ENCODE measurements at places on chromosomes 11 and 22. TPM values are rescaled to one million over a fixed set of nuclear protein-coding genes. Genes with fewer than 3 reads are reported as not detected.
A peak's percentile ranks its signal among the peaks of the same experiment; 100 is the strongest.

DNA sequence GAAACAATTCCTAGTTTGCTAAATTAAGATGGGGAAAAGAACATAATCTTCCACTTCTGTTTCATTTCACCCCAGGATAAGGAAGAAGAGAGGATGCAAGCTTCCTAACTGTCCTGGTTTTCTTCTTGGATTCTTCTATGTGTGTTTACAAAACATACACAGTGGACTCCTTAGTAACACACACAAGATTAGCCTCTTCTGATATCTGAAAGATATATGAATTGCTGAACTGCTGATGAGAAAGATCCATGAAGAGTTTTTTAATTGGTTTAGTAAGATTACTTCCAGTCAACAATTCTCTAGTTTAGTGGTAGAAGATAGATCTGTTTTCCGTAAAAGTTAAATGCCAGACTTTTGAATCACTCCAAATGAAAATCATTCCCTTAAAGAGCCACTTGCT lies 86.8 kb downstream of the WT1 start:
- no peak for DNase-seq

GRCh38 chr11:17807034-17807433 lies 72.5 kb downstream of the KCNC1 start:
- peak; percentile 97 for DNase-seq

SUSD2 gene
- total RNA-seq = not detected

GRCh38 chr11:92406472-92406871 lies 181.9 kb downstream of the FAT3 start:
- DNase-seq = no peak

- DNase-seq = no peak
Measured at GRCh38 chr11:130783323-130783722, 133.0 kb downstream of the SNX19 start.

GRCh38 chr22:49489821-49490220 lies 337.9 kb downstream of the BRD1 start:
- no peak for DNase-seq

- DNase-seq = no peak
Measured at GRCh38 chr11:93054881-93055280, 85.4 kb downstream of the MTNR1B start.

CASP12 gene
- not detected for total RNA-seq

GRCh38 chr11:1011320-1011698 lies 25.2 kb downstream of the MUC6 start:
- no peak for DNase-seq

DNA sequence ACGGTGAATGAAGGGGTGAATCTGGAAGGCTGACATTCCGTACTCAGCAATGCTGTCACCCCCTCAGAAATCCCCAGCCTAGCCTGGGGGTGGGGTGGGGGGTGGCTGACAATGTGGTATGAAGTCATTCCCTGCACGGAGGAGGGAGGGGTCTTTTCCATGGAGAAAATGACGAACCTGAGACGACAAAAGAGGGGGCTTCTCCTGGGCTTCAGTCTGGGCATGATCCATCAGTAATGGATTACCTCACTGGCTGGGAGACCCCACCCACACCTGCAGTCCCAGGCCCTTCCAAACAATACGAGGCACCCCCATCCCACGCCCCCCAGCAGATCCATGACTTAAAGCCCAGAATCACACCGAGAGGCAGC lies 1.0 kb downstream of the KIAA0930 start:
- DNase-seq = no peak

- peak; percentile 77 for DNase-seq
Measured at GRCh38 chr22:18114495-18114894, 3.9 kb downstream of the TUBA8 start.

H19 gene
- 19.9 TPM for total RNA-seq

DNA sequence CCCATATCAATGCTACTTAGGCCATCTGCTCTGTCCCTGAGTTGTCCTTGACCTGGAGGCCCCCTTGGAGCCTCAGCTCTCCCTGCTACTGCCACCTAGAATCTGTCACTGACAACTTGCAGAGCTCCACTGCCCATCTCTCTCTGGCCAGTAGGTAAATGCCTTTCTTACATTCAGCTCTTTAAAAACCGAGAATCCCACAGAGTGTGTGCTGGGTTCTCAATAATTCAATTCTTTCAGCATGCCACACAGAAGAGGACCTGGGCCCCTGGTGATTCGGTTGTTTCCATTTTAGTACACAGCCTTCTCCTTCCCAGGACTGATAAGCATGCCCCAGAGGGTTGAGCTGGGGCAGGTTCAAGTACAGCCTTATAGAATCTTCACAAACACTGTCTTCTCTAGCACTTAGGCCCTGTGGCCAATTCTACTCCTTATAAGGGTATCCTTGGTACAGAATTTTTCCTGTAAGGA lies 22.0 kb upstream of the IPO7 start:
- DNase-seq = no peak

DNA sequence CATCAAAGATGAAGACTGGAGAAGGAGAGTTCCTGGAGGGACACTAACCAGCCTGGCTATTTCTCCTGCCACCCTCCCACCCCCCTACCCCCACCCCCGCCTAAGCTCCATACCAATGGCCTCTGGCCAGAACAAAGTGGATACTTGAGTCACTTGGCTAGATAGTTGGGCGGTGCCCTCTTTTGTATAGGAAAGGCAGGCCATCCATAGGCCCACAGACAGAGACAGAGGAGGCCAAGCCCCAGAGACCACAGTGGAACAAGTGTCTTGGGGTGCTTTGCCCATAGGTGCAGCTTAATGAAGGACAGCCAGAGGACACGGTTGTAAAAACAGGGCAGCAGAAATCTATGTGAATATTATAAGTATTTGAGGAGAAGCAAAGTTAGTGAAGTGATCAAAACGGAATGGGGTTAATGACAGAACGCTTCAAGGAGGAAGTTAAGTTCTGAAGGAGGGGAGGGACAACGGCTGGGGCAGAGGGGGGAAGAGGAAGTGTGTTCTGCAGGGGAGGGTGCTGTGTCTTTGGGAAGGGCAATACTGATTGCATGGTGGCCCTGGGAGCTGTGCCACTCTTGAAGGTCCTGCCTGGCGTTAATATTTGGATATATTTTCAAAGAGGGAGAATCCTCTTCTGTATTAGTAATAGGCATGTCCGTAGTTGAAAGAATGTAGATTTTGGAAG lies 32.7 kb downstream of the FLI1 start:
- no peak for DNase-seq

OR5J2 gene
- not detected for total RNA-seq

ANO5 gene
- total RNA-seq = 1.6 TPM
